ENCODE measurements at places on chromosomes 13 and 19.

DNA sequence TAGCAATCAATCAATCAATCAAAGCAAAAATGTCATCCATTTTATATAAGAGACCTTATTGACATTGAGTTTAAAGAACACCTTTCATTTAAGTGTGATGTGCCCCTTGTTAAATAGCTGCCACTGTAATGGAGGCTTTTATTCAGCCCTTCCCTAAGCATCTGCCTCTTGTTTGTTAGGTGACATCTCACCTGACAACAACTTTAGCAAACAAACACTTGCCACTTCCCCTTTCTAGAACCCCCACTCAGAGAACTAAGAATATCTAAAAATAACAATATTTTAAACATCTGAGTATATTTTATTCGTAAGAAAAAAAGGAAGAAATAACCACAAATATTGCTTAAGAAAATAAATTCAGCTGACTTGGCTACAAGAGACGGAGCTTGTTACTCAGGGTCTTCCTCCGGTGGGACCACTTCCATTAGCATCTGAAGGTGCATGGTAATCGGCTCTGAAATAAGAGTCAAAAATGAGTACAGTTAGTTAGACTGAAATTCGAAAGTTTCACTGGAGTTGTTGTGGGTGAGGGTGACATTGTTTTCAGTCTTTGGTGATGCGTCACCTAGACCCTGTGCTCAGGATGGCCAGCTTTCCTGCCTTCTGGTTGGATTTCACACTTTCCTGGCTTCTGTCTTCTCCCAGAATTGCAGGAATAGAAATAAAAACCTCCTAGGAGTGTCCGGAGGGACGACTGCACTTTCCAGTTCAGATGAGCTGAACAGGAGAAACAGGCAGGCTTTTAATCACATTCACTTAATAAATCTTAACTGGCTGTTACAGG lies 39.1 kb downstream of the SLC7A9 start:
- no peak for DNase-seq

GRCh38 chr19:13115936-13116281 lies 631 bp downstream of the TRMT1 start:
- no peak for DNase-seq

GRCh38 chr19:4717966-4718701 lies 5.5 kb downstream of the DPP9 start:
- DNase-seq = no peak

- no peak for DNase-seq
These were observed 166.7 kb downstream of the RGCC start for GRCh38 chr13:41624041-41624440.
